ENCODE measurements at places on chromosomes 13 and 19. TPM values are rescaled to one million over a fixed set of nuclear protein-coding genes. Genes with fewer than 3 reads are reported as not detected.

GRCh38 chr13:43377149-43377548 is 353.8 kb downstream of the DNAJC15 start:
- peak; percentile 87 for DNase-seq

Gene ZNF549
- 1.1 TPM for total RNA-seq

Gene NHLRC3
- 21.2 TPM for total RNA-seq

Gene DCLK1
- 80.0 TPM for total RNA-seq

Gene C2CD4C
- total RNA-seq = not detected

All from fibroblast of the aortic adventitia (primary cell).